Posterior cingulate gyrus (tissue), 11 donors: ENCODE measurements at places on chromosomes 5 and 9.

DNA sequence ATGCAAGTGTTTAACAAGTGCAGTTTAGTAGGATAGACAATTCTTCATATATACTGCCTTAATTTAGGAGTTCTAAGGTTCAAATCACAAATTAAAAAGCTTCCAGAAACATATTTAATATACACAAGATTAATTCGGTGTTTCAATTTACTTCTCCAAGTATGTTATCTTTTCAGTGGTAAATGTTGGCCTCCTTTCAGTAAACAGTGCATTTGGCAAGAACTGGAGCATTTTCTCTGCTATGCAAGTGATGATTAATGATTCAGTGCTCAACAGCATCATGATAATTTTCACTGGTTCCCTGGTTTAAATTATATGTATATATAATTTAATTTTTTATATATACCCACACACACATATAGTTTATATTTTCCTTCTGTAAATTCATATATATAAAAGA lies 541.7 kb downstream of the EFNA5 start:
- no peak for DNase-seq

DNA sequence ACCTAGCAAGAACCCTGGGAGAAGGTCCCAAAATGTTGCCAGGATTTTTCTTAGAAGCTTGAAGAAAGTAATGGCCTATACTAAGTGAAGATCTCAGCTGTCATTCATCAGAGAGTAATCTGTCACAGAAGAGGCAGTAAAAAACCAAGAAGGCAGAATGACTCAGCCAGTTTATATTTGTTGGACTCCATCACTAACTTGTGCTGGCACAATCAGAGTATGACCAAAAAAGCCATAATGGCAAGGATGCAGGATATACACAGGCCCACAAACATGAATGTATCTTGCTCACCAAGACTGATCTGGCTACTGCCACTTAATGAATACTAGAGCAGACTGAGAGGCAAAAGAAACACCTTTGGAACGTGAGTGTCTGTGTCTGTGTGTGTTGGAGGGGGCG lies 104.0 kb upstream of the POU5F2 start:
- no peak for DNase-seq

DNA sequence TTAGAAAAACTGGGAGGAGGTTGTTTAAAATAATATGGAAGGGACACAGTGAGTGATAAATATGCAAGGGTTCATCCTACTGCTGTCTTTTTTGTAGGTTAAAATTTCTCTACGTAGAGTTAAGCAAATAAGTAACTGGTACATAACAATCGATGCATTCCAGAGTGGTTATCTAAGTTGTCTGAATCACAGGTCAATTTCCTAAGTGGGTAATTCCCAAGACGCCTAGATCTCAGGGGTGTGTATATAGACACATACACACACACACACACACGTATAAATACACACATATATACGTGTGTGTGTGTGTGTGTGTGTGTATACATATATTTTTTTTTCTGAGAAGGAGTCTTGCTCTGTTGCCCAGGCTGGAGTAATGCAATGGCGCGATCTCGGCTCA lies 22.3 kb downstream of the CAAP1 start:
- DNase-seq = no peak

DNA sequence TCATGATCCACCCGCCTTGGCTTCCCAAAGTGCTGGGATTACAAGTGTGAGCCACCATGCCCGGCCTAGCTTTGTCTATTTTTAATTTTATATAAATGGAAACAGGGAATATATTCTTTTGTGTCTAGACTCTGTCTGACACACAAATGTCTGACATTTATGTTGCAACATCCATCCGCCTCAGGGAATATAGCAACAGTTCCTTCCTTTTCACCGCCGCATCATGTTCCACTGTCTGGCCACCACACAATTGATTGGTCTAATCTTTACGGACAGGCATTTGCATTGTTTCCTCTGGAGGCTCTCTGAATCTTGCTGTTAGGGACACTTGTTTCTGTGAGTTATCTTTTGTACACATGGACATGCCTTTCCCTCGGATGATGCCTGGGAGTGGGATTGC lies 20.1 kb upstream of the TBC1D9B start:
- no peak for DNase-seq

DNA sequence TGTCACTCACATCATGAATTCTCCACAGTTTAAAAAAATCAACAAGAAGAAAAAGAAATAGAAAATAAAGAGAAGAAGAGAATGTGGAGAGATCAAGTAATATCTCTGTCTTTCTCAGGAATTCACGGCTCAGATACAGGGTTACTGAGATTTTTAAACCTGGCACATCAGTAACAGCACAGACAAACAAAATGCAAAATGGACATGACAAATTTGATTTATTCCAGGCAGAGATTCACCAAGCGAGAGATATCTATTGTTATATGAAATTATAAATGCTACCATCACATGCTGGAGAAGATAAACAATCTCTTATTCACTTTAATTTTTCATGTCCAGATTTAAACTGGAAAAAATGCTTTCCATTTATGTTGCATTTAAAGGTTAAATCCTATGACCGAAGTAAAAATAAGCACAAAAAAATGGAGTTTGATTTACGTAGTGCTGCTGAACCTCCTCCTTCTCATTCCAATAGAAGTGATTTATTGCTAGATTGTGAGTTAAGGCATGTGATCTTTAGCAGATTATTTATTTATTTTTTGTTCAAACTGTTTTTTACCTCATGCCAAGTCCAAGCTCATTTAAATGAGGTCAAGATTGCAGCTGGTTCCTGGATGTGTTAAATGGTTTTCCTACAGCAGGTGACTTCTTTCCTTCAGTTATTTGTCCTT lies 926.4 kb downstream of the MAT2B start:
- DNase-seq = no peak

- no peak for DNase-seq
Observed at GRCh38 chr5:124895236-124895635, 148.8 kb upstream of the ZNF608 start.

- no peak for DNase-seq
Observed at GRCh38 chr5:170425731-170426130, 36.6 kb upstream of the KCNMB1 start.

- DNase-seq = no peak
Observed at GRCh38 chr5:140134277-140134935, 8.7 kb downstream of the IGIP start.

DNA sequence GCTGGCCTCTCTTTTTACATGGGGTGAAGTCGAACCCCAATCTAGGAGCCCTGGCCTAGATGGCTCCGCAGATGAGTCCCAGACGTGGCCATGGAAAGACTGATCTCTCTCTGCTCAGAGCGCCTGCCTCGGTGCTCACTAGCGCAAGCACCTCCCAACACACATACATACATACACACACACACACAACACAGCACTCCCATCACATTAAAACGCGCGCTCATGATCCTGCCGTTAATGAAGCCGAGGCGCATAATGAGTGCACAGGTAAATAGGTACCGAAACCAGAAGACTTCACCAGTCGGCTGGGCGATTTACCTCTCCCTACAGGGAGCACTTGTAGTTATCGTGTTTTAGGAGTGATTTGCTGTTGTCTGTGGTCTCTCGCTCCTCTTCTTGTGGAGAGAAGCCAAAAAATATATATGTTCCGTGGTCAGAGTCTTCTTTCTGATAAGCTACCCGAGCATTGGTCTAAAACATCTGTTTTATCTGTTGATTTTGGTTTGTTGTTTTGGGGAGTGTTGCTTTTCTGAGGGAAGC lies 207.7 kb downstream of the MEF2C start:
- no peak for DNase-seq

DNA sequence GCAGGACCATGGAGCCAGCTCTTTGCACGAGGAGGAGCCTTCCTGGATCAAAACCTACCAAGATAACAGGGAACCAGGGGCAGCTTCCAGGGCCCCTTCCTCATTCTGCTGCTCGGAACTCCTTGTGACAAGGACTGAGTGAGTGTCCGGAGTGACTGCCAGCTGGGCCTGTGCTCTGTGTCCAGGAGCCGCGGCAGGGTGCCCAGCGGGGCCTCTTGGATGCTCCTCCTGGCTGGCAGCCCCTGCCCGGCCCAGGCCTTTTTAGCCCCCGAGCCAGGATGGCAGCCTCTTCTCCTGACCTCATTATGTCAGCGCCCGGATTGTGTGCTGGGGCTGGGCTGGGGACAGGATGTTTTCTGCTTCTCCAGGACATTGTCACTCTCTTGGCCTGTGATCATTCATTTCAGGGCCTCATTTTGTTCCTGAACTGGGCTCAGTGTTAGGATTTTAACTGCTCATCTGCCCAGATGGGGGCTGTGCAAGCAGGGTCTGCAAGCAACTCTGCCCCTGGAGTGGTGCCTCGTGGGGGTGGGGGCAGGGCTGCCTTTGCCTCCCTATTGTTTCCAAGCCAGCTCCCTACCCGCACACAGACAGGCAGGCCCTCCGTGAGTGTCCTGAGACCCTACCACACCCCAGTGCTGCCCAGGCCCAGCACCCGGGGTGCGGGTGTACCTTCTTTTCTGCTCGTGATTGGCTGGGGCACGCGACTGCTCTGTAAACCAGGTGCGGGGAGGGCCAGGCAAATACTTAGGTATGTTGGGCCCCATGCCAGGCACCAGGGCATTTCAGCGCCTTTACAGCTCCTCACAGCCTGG lies 161.6 kb downstream of the COL23A1 start:
- peak; percentile 50 for DNase-seq

DNA sequence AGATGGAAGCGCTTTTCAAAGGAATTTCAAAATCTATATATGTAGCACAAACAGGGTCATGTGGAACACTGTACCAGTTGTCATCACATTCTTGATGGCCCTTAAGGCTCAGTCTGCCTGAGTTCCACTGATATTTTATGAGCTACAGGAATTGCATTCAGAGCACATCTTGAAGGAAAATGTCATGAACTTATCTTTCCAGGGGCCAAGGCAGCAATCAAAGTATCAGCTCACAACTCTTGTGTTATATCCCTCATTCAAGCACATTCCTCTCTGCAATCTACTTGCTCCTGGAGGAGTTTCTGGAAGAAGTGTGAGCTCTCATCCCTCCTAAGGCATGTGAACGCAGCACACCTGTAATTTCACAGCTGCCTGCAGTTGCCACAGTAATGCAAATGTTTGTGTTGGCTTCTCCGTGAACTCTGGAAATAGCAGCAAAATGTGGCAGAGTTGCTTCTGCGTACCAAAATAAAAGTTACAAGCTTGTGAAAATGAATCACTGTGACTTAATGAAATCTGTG lies 89.7 kb upstream of the EQTN start:
- no peak for DNase-seq

GRCh38 chr5:34652466-34652865 lies 3.7 kb upstream of the RAI14 start:
- DNase-seq = no peak

GRCh38 chr5:9283021-9283420 lies 262.9 kb downstream of the SEMA5A start:
- DNase-seq = no peak

DNA sequence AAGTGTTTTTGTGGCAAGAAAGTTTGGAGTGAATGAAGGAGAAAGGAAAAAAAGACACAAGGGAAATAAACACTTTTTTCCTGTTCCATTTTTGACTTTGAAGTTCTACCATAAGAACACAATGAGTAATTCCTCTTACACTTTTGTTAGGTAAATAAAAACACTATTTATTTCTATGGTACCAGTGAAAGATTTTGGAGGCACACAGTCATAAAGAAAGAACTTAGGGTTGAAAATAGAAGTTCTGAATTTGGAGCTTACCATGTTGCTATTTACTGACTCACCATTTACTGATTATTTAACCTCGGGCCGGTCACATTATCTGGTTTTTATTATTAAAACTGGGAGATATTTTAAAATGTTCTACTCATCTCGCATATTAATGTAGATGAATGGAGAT lies 367.8 kb downstream of the TLE1 start:
- DNase-seq = no peak

DNA sequence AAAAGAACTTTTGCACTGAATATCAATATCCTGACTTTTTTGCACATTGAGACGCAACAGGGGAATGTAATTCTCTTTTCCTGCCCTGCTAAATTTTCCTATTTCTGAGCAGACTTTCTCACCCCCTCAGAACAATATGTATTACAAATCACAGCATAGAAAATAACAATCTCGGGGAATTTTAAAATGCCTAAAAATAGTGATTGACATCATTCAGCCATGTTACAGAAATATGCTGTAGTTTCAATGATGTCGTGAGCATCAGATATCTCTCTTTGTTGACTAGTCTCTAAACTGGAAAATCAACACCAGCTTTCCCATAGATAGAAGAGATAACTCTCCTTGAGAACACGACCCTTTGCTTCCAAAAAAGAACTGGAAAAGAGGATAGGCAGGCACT lies 166.7 kb downstream of the ZDHHC21 start:
- DNase-seq = no peak

- no peak for DNase-seq
Observed at GRCh38 chr5:113378514-113378913, 56.3 kb downstream of the TSSK1B start.

DNA sequence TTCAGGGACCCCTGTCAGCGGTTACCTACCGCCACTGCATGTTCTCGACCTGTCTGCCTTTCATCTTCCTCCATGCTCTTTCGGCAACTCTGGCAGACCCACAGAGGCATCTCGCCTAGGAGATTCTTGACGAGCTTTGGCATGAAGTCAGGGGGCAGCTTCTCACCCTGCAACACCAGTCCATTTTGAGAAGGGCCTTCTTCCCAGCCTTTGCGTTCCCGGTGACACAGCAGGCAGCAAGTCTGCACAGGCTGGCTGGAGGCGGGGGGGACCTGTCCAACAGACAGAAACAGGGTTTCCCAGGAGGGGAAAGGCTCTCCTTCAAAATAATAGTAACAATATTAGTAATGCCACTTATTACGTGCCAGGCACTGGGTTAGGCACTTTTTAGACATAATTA lies 15.5 kb downstream of the FAM193B start:
- DNase-seq = no peak

- no peak for DNase-seq
Observed at GRCh38 chr5:57772512-57772911, 289.9 kb upstream of the ACTBL2 start.

DNA sequence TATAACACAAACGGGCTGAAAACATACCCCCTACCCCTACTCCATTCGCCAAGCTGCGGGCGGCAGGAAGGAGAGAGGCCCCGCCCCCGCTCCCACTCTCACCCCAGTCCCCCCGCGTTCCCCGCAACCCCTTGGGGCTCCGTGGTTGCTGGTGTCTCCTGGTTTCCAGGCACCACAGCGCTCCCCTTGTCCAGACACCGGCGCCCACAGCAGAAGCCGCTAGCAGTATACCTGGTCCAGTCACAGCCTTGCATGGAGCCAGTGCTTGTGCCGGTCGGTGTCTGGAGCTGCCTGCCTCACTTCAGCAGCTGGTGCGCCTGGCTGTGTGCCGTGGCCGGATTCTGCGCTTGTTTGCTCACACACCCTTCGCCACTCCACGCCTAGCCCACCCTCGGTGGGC lies 240.5 kb upstream of the DAB2 start:
- no peak for DNase-seq

- DNase-seq = peak; percentile 91
Observed at GRCh38 chr5:113043491-113043931, 66.9 kb downstream of the DCP2 start.

- no peak for DNase-seq
Observed at GRCh38 chr5:10447041-10447440, 5.4 kb downstream of the ROPN1L start.

DNA sequence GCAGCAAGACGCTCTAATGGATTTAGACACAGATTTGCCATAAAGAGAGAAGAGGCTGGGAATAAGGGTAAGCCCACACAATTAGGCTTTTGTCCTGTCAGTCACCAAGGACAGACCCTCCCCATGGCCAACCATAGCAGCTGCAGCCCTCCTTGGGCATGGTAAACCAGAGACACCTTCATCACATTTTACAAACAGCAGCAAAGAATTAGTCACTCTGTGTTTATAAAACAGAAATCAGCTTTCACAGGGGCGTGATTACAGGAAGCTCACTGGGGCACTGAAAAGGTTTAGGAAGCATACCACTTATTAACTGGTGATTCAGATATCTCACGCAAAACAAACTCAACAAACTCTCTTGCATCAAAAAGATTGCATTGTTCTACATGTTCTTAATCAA lies 37.3 kb upstream of the ZNF622 start:
- no peak for DNase-seq
